Activated T-helper 1 cell treated with anti-CD3 and anti-CD28 coated beads, Interleukin-2, amount 50 U/mL, for 16 hours (primary cell): ENCODE measurements at places on chromosomes 4 and X.

DNA sequence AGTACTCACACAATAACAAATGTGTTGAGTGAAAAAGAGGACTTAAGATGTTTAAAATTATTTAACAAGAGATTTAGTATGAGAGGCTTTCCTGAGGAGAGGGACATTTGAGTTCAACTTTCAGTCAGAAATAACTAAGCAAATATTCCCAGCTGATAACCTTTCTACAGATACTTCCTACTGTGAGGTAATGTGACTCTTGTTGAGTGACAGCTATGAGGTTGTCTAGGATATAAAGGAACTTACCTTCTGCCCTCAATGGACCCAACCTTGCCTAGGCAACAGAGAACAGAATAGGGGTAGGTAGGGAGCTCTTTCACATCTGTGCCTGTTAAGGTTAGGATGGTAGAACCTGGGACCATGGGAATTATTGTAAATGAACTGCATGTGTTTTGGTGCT, 54.7 kb downstream of the GLUD2 start:
- DNase-seq: no peak

DNA sequence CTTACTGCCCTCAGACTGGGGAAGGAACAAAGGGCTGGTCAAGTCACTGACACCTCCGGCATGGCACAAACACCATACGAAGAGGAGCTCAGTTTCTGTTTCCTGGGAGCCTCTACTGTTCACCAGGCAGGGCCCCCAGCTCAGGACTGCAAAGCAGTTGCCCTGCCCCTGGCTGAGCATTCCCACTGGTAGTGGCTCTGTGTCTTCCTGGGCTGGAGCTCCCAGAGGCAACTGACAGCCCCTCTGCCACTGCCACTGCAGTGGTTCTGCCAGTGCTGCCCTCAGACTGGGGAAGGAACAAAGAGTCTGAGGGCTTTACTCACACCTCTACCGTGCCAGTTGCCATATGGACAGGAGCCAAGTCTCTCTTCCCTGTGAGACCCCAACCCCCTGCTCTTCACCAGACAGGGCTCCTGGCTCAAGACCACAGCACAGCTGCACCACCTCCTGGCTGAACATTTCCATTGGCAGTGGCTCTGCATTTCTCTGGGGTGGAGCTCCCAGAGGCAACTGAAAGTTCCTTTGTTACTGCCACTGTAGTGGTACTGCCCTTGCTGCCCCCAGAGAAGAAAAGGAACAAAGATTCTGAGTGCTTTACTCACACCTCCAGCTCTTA, 67.9 kb downstream of the SMARCA5 start:
- no peak for DNase-seq

DNA sequence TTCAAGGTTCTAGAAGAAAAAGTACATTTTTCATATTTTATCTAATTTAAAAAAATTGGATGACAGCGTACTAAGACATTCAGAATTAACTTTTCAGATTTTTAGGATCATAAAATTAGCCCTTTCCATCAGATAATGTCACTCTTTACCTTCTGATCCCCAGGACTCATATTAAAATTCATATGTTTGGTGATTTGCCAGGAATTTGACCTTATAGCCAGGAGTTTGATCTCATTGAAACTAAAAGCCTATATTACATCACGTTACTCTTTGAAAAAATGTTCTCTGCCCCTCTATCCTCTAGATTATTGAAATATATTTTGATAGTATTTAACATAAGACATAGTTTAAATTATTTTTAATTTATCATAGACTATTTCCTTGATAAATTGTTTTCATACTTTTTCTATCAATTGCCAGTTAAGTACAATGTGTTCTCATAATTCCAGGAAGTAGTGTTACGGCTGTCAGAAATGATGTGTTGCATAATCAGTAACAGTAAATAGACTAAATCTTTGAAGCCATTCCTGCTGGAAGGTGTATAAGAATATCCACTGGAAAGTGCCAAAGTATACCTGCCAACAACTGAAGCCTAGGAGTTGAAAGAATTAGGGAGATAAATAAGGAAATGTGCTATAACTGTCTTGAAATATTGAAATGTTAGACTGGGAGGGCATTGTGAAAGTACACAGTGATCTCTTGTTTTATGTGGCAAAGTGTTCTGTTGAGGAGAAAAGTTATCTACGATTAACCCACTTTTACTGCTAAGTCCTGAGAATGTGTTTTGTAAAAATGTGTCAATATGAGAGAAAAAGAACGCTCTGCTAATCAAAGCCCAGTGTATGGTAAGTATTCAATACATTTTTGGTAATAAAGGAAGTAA, 32.9 kb upstream of the PDGFC start:
- DNase-seq: no peak

- no peak for DNase-seq
Measured at GRCh38 chr4:78532046-78532445, 19.5 kb upstream of the ANXA3 start.

GRCh38 chr4:183348706-183349659, 26.8 kb upstream of the CLDN24 start:
- DNase-seq: no peak

DNA sequence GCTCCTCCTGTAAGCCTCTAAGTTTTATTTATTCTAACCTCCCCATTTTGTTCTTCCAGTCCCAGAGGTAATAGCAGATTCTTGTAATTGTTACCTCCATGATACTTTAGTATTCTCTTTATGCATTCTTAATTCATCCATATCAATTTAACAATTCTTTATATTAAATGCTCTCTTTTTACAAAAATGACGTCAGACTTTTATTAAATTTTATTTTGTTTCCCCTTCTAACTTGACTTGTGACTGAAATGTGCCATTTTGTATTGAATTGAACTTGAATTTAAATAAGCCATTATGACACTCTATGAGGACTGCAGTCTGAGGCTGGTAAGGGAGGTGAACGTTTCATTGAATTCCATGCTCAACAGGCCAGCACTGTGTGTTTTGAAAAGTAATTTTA, 60.0 kb upstream of the NUDT10 start:
- no peak for DNase-seq

DNA sequence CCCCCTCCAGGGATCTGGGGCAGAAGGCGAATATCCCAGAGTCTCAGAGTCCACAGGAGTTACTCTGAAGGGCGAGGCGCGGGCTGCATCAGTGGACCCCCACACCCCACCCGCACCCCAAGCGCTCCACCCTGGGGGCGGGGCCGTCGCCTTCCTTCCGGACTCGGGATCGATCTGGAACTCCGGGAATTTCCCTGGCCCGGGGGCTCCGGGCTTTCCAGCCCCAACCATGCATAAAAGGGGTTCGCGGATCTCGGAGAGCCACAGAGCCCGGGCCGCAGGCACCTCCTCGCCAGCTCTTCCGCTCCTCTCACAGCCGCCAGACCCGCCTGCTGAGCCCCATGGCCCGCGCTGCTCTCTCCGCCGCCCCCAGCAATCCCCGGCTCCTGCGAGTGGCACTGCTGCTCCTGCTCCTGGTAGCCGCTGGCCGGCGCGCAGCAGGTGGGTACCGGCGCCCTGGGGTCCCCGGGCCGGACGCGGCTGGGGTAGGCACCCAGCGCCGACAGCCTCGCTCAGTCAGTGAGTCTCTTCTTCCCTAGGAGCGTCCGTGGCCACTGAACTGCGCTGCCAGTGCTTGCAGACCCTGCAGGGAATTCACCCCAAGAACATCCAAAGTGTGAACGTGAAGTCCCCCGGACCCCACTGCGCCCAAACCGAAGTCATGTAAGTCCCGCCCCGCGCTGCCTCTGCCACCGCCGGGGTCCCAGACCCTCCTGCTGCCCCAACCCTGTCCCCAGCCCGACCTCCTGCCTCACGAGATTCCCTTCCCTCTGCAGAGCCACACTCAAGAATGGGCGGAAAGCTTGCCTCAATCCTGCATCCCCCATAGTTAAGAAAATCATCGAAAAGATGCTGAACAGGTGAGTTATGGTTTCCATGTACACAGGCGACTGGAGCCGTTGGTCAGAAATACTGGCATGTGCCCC, at the start of gene CXCL1:
Gene CXCL1 (plus strand): TSS at position 264 of the 926 bp plus-strand sequence. CDS start 78 bp downstream, at position 342.
- DNase-seq: no peak

GRCh38 chrX:42463706-42464490, 314.1 kb downstream of the PPP1R2C start:
- DNase-seq: no peak

GRCh38 chrX:152658302-152658701, 20.6 kb downstream of the GABRQ start:
- no peak for DNase-seq

DNA sequence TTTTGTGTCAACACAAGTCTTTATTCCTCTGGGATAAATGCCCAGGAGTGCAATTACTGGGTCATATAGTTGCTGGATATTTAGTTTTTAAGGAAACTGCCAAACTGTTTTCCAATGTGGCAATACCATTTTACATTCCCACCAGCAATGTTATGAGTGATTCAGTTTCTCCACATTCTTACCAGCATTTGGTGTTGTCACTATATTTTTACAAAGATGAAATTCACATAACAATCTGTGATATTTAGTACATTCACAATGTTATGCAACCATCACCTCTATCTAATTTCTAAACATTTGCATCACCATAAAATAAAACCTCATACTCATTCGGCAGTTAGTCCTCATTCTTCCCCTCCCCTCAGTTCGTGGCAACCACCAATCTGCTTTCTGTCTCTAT, 75.0 kb downstream of the MAMLD1 start:
- DNase-seq: no peak

- DNase-seq: no peak
Measured at GRCh38 chrX:1076871-1077651, 135.4 kb downstream of the CRLF2 start.

DNA sequence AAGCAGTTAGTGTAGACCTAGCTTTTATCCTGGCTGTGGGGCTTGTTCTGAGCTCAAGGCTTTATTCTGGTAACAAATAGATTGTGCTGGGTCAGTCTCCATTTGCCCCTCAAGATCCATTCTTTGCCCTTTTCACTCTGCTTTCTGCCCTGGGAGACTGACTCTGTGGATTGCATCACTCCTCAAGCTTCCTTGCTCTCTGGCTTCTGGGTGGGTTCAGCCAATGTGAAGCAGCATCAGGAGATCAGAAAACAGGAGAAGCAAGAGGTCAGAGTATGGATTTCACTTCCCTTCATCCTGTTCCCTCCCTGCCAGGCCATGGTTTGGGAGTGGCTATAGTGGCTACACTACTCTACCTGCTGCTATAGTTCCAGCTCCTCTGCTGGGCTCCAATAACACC, 184.1 kb upstream of the NDP start:
- DNase-seq: no peak

DNA sequence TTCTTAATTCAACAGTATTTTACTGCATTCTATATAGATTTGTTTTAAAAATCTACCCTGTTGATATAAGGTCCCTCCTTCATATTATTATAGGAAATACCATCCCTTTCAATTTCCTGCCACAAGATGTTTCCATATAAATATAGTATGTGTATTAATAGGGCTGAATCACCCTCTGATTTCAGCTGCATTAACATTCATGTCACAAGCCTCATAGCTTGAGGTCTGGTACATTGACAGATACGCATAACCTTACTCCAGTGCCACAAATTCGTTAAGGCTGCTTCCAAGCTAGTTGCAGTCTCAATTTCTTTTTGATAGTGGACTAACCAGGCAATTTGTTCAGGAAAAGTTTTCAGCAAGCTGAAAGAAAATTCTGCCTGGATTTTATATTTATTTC, 128.4 kb downstream of the KLHL34 start:
- no peak for DNase-seq

GRCh38 chr4:95439071-95439470, 109.7 kb downstream of the UNC5C start:
- DNase-seq: no peak

GRCh38 chrX:108064001-108064400, 19.1 kb downstream of the VSIG1 start:
- DNase-seq: no peak

- DNase-seq: no peak
Measured at GRCh38 chr4:82776925-82777542, 21.6 kb downstream of the SCD5 start.

DNA sequence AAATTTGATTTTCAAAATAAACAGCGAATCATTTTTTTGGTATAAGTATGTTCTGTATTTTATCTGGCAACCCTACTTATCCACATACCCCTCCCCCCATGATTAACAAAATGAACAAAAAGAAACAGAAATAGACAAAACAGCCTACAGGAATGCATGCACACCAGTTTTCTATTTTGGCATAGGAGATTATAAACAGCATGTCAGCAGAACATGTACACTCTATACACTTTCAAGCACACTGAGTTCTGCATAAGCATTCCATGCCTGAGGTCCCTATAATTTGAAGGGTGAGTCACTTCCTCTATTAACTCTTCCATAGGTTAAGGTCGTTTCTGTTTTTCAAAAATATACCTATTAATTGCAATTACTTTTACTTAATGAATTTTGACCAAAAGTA, 28.0 kb upstream of the ZNF280C start:
- DNase-seq: no peak

DNA sequence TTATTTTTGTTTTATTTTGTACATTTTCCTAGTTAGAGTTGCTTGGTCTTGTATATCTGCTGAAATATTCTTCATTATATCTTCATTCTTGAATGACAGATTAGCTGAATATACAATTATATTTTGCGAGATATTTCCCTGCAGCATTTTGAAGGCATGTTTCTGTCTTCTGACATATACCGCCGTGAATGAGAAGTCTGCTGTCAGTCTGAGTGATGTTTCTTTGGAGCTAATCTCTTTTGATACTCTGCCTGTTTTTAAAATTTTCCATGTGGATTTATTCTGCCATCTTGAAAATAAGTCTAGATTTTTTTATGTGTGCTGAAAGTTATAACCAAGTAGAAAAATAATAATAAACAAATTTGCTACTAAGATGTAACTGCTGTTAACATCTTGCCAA, 148.5 kb downstream of the MAGEC1 start:
- no peak for DNase-seq

- DNase-seq: no peak
Measured at GRCh38 chr4:77349364-77349763, 192.4 kb downstream of the CCNG2 start.

GRCh38 chr4:187065396-187065795, 341.7 kb upstream of the FAT1 start:
- no peak for DNase-seq

- no peak for DNase-seq
Measured at GRCh38 chrX:10648614-10649013, 28.2 kb upstream of the MID1 start.

GRCh38 chr4:100076753-100077152, 113.5 kb downstream of the DDIT4L start:
- no peak for DNase-seq

DNA sequence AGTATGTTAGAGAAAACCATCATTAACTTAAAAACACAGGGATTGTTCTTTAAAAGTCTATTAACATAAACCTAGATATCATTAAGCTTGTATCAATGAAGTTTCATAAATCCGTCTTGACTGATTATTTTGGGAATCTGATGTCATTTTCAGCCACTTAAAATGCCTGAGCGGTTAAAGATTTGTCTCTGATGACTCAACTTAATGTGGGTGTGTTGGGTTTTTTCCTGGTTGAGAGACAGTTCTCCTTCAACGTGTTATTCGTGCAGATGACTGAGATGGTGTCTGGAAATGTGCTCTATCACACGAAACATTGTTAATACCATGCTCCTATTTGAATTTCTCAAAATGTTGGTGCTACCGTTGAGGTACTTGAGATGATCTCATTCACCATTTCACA, 227.3 kb upstream of the TENM3 start:
- no peak for DNase-seq

- DNase-seq: no peak
Measured at GRCh38 chr4:56698329-56698728, 17.2 kb upstream of the HOPX start.

- DNase-seq: no peak
Measured at GRCh38 chrX:97358941-97359340, 475.2 kb downstream of the RPA4 start.
